Central memory CD4-positive, alpha-beta T cell (primary cell): ENCODE measurements at places on chromosomes 3 and 15.

- DNase-seq: peak; percentile 78
These were observed 66.1 kb downstream of the SLC30A4 start for GRCh38 chr15:45456212-45457106.

GRCh38 chr3:15903759-15904720 lies 106.3 kb upstream of the ANKRD28 start:
- DNase-seq: no peak

DNA sequence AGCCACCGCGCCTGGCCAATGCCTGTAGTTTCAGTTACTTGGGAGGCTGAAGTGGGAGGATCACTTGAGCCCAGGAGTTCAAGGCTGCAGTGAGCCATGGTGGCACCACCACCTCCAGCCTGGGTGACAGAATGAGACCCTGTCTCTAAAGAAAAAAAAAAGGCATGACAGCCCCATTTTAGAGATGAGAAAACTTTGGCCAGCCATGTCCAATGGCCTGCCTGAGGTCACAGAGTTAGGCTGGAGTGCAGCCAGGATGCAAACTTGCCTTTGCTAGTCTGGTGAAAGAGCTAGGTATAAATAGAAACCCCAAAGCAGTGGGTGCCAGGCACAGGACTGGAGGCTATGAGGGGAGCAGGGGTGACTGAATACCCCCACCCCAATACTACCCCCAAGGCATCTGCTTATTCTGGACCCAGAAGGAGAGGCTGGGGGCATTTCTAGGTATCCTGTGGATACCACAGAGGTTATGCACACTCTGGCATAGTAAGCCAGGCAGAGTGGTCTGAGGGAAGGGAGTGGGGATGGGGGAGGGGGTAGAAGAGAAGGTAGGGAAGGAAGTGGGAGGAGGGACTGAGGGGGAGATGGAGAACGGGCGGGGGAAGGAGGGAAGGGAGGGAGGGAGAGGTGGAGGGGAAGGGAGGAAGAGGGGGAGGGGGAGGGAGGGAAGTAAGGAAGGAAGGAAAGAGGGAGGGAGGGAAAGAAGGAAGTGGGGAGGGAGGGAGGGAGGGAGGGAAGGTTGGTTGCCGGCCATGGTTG lies 16.2 kb upstream of the C15orf39 start:
- no peak for DNase-seq

GRCh38 chr3:102802819-102803420 lies 368.1 kb downstream of the ZPLD1 start:
- DNase-seq: no peak

GRCh38 chr3:190224863-190225692 lies 97.2 kb downstream of the CLDN1 start:
- DNase-seq: no peak

DNA sequence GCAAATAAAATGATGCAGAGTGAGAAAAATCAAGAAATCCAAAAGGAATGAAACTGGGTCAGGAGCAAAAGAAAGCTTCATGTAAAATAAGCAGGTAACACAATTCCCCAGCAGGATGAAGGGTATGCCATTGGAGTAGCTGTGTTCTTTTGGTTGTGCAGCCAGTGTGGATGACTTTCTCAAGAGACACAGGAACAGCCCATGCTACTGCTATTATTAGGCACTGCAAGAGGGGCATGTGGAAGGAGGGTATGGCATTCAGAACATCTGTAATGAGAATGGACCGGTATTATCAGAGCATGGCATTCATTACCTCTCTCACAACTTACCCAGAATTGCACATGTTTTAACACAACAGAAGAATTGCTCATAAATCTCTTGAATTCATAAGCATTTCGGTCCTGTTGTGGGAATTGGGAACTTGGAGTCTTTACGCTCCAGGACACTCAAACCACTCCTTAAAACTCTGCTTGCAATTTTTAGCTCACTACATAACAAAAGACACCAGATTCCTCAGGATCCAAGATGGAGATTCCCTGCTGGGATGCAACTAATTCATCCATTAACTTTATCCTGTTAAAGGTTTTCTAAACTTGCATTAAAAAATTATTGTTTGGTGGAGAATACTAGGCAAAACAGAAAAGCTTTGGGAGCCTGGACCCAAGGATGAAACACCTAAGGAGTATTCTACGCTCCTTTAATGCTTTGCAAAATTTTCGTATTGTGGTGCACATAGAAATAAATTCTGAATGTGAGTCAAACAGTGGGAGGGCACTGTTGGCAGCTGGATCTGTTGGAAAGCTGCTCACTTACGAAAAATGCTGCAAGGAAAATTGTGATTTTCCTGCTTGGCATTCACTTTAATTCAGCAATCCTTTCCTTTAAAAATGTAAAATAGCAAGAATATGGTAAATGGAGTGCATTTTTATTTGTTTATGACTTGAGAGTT lies 34.6 kb upstream of the CDIN1 start:
- DNase-seq: no peak

DNA sequence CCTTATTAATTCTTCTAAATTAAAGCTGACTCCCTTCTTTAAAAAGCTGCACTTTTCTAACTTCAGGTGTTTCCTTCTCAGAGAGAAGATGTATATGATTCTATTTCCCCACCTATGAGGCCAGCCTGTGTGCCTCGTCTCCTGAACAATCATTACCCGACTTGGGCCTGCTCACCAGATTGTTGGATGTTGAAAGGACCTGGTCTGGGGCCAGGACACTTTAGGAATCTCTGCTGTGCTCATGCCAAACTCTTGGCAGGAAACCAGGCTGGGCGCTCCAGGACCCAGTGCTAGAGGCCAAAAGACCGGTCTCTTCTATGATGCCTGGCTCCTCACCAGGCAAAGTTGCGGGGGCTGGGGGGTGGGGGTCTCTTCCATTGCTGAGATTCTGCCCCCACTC lies 16.9 kb upstream of the LRRC31 start:
- no peak for DNase-seq

DNA sequence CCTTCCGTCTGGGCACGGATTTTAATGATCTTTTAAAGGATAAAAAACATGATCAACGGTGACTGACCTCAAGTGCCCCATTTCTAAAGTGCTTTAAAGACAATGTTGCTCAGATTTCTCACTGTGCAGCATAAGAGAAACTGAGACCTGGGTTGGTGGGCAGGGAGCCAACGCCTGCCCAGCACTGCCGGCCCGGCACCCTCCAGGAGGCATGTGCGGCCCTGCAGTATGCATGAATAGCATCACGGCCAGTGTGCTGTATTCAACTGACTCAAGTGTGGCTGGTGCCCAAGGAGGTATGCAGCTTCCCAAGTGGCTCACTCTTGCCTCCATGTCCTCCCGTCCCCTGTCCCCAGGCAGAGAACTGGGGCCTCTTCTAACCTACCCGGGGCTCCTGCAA lies 30.3 kb downstream of the SEC61A1 start:
- no peak for DNase-seq

DNA sequence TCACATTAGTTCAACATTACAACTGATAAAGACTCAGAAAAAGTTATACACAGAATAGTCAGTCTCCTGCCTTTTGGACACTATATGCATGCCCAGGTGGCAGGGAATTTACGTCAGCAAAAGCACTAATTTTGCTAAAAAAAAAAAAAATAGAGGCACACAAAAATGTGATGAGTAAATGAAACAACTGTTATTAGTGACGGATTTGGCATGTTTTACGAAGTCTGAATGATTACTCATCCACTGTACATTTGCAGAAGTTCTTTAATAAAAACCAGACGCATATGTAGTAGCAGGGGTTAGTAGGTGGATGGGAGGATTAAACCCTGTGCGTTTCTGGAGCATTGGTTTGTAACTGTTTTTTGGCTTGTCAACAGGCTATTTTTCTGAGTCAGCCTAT lies 99.0 kb downstream of the MITF start:
- DNase-seq: no peak

DNA sequence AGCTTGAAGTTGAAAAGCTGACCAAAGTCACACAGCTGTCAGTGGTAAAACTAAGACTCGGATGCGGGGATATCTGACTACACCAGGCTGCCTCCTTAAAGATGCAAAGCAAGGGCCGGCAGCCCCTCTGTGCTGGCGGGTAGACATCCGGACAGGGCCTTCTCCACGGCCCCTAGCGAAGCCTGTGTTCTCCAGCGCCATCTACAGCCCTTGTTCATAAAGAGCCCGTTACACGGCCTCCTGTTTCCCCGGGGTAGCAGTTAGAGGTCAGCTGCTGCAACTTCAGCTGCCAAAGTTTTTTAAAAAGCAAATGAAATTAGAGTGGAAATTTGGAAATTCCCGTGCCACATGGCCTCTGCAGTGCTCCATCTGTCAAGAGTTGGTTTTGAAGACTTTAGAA lies 383.0 kb downstream of the TBL1XR1 start:
- DNase-seq: no peak

DNA sequence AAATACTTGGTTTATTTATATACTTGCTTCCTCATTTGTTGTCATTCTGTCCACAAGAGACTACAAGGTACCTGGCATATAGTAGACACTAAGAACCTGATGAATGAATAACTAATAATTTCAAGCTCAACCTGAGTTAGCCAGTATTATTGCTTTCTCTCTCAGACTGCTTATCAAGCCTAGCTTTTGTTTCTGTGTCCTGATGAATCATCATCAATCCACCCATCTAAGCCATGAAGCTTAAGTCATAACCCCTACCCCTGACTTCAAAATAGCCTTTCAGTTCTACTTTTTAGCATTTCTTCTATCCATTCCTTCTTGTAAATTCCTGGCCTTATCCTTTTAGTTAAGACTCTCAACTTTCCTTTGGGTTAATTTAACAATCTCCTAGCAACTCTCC lies 420.8 kb downstream of the EPHA6 start:
- DNase-seq: no peak

DNA sequence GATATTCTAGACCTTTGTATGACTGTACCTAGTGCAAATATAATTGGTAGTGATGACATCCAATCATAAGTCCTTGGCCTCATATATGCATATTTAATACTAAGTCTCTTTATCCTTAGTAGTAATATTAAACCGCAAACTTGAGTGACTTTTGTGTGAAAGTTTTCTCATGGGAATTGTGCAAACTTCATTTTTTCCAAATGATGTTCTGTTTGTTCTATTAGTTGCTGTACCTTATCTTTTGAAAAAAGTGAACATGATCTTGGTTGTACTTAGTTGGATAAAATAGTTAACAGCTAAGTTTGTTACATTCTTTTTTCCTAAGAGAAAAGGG lies 43.2 kb downstream of the TMEM45A start:
- DNase-seq: no peak

DNA sequence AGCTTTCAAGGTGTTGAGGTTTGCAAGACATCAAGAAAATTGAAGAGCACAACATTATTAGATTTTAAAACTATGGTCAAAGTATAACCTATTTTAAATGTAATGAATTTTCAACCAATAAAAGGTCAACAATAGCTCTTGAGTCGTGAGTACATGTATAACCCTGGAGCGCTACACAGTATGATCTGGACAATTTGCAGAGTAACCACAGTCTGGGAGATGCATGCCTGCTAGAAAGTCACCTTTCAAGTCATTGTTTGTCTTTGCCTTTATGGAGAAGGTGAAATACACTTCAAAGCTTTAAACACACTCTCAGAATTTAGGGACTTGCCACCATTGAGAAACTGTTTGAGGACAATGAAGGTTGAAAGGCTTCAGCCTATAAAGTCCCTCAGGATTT lies 112.6 kb upstream of the ALCAM start:
- DNase-seq: no peak

DNA sequence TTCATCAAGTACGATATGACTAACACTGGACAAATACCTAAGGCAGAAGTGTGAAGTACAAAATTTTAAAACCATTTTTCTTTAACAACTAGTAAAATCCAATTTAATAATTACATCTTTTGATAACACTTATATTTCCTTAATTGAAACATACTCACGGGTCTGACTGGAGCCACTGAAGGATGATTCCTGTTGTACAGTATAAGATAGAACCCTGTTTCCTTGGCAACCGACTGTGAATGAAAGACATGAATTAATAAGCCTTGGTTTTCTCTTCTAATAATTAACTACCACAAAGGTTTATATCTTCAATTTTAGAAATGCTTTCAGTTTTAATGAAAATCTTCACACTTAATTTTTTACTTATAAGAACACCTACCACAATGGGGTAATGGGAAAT lies 19.4 kb downstream of the DHX36 start:
- no peak for DNase-seq

DNA sequence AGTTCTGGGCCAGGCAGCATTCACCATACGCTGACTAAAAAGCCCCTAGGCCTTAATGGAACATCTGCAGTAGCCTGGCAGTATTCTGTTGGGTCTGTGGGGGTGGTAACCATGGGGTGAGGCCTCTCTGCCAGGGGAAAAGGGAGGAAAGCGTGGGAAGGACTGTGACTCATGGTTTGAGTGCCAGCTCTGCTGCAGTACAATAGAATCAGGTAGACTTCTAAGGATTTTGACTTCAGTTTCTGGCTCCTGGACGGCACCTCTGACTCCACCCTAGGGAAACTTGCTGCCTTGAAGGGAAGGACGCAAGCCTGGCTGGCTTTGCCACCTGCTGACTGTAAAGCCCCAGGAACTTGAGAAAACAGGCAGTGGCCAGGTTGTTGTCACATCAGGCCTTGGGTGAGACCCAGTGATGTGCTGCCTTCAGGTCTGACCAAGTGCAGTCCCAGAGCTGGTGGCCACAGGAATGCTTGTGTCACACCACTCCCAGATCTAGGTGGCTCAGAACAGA lies 148.6 kb downstream of the SUCNR1 start:
- no peak for DNase-seq

DNA sequence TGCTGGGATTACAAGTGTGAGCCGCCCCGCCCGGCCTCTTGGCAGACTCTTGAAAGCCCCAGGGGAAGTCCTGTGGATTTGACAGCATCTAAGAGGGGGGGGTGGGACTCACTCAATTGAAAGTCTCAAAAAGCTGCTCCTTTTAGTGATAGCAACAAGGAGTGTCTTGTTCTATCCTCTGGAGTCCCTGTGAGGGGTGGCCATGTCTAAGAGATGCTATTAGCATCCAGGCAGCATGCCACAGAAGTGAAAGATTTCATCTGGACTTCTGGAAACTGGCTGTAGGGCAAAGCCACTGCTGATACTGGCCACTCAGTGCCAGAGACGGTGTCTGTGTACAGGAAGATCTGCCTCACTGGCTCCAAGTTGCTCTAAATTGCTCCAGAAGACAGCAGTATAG lies 74.0 kb downstream of the DHX36 start:
- no peak for DNase-seq

GRCh38 chr3:38102444-38102814 lies 34.5 kb downstream of the ACAA1 start:
- DNase-seq: no peak

DNA sequence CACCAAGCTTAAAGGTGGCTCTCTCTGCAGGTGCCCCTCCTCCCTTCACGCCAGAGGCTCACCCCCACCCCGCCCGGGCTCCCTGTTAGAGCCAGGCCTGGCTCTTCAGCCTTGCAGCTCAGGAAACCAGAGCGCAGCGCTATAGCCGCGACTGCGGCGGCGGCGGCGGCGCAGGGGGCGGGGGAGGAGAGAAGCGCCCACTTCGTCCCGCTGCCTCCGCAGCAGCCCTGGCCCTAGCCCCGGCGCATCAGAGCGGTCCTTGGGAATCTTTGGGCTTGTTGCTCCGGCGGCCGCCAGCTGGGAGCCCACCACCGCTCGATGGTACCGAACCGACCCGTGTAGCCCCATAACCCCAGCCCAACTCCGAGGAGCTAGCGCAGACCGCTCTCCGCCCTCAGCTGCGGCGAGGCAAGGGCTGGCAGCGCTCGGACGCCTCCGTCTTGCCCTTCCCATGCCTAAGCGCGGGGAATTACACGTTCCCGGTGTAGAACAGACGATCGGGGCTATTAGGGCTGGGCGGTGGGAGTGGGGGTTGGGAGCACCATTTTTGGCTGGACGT lies 1.2 kb downstream of the RASGRF1 start:
- DNase-seq: no peak
